Colonic mucosa (tissue), 4 donors: ENCODE measurements at places on chromosomes 11 and 22. TPM values are rescaled to one million over a fixed set of nuclear protein-coding genes. Genes with fewer than 3 reads are reported as not detected.

DNA sequence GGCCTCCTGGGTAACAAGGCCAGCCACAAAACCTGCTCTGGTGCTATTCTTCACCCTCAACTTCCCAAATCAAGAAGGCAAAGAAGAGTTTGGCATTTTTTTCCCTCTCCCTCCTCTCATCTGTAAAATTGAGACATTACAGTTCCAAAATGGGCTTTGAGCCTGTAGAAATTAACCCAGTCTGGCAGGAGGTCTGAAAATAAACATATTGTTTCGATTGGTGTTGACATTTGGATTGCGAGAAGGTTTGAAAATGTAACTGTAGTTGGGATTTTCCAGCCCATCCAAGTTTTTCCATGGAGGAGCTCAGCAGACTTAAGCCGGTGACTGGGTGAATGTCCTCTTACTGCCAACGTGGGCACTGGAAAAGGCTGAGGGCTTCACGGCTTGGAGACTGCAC, 35.0 kb upstream of the ALX4 start:
- H3K27ac ChIP-seq, result no peak overlapping the region
- no peak for DNase-seq
- H3K36me3 ChIP-seq, result no peaks in the 10 kb centered on the region
- H3K4me1 ChIP-seq, result no peaks in the 10 kb centered on the region
- H3K4me3 ChIP-seq, result no peak overlapping the region

DNA sequence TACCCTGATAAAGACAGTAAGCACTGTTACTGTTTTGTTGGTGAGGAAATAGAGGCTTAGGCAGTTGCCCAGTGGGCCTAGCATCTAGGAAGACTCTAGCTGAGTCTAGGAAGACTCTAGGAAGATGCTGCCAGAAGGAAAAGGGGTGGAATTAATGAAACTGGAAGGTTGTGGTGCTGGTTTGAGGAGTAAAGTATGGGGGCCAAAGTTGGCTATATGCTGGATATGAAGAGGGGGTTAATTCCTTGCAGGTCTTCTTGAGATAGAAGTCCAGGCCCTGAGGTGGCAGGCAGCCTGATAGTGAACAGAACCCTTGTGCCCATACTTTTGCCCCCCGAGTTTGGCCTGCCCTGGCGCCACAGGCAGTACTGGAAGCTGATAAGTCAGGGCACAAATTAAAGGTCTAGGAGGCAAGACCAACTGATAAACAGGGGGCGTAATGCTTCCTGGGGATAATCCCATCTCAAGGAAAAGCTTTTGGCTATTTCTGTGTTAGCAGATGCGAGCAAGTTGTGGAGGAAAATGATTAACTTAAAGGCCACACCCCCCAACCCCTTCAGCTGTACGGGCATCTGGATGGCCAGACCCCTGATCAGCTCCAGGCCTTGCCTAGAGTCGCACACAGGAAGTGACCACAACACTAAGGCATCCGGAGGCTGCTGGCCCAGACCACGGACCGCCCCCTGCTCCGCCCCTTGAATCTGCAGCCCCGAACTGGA, 3.1 kb downstream of the ILK start:
- H3K4me1 ChIP-seq, result peaks cover 23% of the 10 kb centered on the region
- peaks cover 23% of the 10 kb centered on the region for H3K36me3 ChIP-seq
- DNase-seq, result peak; percentile 92

GRCh38 chr22:28425211-28425610, 254.4 kb downstream of the TTC28 start:
- DNase-seq, result no peak
- H3K4me3 ChIP-seq, result no peak overlapping the region
- H3K27ac ChIP-seq, result no peak overlapping the region
- no peaks in the 10 kb centered on the region for H3K27me3 ChIP-seq
- H3K36me3 ChIP-seq, result no peaks in the 10 kb centered on the region

GRCh38 chr22:24437741-24438328, 10.4 kb downstream of the ADORA2A start:
- no peak for DNase-seq
- H3K36me3 ChIP-seq, result no peaks in the 10 kb centered on the region

GRCh38 chr11:12853652-12854296, 155.3 kb upstream of the RASSF10 start:
- peak; percentile 56 for DNase-seq
- H3K4me1 ChIP-seq, result no peaks in the 10 kb centered on the region
- H3K4me3 ChIP-seq, result no peak overlapping the region
- no peaks in the 10 kb centered on the region for H3K27me3 ChIP-seq

DNA sequence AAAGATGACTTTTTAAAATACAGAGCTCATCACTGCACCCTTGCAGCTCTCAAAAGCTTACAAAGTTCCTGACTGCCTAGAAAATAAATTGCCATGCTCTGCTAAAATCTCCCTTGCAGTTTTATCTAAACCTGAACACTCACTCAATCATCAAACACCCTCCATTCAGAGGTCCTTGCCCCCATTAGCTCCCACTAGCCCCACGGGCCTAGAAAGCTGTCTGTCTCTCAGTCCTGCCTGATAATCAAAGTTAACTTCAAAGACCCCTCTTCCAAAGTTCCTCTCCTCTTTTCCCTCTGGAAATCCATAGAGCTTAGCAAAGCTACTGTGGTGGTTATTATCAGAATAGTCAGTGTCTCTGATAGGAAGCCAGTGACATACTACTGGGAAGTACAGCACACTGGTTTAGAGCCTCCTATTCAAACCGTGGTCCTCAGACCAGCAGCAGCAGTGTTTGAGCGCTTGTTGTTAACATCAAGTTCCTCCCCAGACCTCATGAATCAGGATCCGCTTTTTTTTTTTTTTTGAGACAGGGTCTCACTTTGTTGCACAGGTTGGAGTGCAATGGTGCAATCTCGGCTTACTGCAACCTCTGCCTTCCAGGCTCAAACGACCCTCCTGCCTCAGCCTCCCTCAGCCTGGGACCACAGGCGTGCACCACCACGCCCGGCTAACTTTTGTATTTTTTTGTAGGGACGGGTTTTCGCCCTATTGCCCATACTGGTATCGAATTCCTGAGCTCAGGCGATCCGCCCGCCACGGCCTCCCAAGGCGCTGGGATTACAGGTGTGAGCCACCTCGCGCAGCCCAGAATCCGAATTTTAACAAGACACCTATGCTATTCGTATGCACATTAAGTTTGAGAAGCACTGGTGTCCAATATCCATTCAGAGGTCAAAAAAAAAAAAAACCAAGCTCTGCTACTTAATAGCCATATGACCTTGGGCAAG, 1.2 kb downstream of the NDUFC2 start:
- DNase-seq, result no peak
- H3K36me3 ChIP-seq, result no peaks in the 10 kb centered on the region
- H3K4me3 ChIP-seq, result peak overlapping the region; percentile 90
- peaks cover 7% of the 10 kb centered on the region for H3K4me1 ChIP-seq
- no peak overlapping the region for H3K27ac ChIP-seq
- no peaks in the 10 kb centered on the region for H3K27me3 ChIP-seq

DNA sequence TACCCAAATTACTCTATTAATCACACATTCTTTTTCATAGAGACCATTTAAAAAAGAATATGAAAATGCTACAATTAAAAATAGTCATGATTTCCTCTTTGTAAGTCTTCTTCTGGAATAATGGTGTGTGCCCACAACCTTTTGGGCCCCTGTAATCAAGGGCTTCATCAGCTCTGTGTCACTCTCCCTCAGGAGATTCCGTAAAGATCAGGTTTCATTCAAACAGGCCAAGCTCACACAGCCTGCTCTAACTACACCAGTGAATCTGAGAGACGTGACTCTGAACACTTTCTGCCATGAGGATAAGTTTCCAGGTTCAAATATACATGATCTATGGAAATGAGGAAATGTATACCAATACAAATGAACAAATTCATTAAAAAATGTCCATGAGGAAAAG, 9.5 kb downstream of the DRICH1 start:
- H3K4me1 ChIP-seq, result no peaks in the 10 kb centered on the region
- no peak for DNase-seq
- no peak overlapping the region for H3K4me3 ChIP-seq

DNA sequence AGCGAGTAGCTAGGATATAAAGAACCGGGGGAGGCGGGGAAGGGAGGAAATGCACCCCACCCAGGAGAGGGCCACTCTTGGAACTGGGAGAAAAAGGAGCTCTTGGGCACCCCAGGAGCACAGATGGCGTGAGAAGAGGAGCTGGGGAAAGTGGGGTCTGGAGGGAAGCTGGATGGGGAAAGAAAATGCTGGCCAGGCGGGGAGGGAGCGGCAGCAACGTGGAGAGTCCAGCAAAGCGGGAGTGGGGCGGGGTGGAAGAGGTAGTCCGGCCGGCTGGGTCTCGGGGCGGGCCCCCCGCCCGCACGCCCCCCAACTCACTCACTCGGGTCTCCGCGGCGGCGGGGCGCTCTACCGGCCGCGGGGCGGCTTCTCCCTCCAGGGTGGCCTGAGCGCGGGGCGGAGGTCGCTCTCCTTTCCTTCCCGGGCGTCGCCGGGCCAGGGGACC, 522 bp downstream of the TOB2 start:
- DNase-seq, result peak; percentile 57
- H3K4me1 ChIP-seq, result peaks cover 11% of the 10 kb centered on the region
- H3K27ac ChIP-seq, result peak overlapping the region; percentile 99
- peak overlapping the region; percentile 89 for H3K4me3 ChIP-seq
- H3K36me3 ChIP-seq, result no peaks in the 10 kb centered on the region

Gene RAB38
- 1.6 TPM for total RNA-seq

Gene PDGFD
- total RNA-seq, result 2.1 TPM
